Progenitor cell of endocrine pancreas (in vitro differentiated cells): ENCODE measurements at places on chromosomes 13 and 19.

GRCh38 chr13:76773448-76774094 is 112.6 kb downstream of the KCTD12 start:
- peaks cover 12% of the 10 kb centered on the region for H3K4me1 ChIP-seq
- H3K36me3 ChIP-seq: no peaks in the 10 kb centered on the region
- no peak for DNase-seq
- no peak overlapping the region for H3K4me3 ChIP-seq
- peaks cover 10% of the 10 kb centered on the region for H3K27me3 ChIP-seq
- H3K27ac ChIP-seq: no peak overlapping the region

- no peaks in the 10 kb centered on the region for H3K36me3 ChIP-seq
- no peak overlapping the region for H3K27ac ChIP-seq
- H3K4me3 ChIP-seq: no peak overlapping the region
- H3K4me1 ChIP-seq: no peaks in the 10 kb centered on the region
- no peaks in the 10 kb centered on the region for H3K27me3 ChIP-seq
Observed at GRCh38 chr13:72062566-72062965, 195.6 kb upstream of the DACH1 start.

DNA sequence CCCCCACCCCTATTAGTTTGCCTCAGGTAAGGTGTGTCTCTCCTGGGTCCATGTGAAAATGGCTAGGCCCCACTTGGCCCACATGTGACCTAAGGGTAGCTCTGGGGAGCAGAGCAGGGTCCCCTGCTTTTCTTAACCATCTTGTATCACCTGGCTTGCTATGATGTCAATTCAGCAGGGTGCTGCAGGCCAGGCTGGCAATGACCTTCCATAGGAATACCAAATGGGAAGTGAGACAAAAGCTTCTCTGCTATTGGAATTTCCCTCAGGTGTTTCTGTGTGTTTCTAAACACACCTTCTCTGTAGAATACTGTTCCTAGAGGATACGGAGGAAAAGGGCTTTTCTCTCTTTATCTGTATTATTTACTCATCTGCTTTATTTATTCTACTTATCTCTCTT is 35.7 kb upstream of the DACH1 start:
- H3K27ac ChIP-seq: no peak overlapping the region
- no peak overlapping the region for H3K4me3 ChIP-seq
- no peak for DNase-seq
- no peaks in the 10 kb centered on the region for H3K4me1 ChIP-seq
- H3K27me3 ChIP-seq: no peaks in the 10 kb centered on the region

DNA sequence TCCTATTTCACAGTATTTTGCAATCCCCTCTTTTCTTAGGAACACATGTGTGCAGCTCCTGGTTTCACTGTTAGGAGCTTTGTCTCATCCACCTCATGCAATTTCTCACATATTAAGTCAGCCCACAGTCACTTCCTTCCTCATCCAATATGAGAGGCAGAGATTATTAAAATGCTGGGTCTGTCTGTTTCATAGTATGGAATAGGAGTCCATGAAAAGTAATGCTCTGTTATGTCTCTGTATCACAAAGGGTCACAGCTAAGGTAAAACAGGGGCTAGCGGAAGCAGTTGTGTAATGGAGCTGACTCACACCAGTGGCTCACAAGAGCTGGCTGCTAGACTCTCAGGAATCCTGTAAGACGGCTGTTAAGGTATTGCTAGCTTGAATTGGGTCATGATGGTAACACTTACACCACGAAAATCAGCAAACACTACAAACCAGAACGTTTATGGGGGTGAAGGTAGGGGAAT is 216.5 kb downstream of the EFNB2 start:
- no peak overlapping the region for H3K4me3 ChIP-seq
- DNase-seq: no peak
- no peak overlapping the region for H3K27ac ChIP-seq
- peaks cover 28% of the 10 kb centered on the region for H3K4me1 ChIP-seq
- H3K36me3 ChIP-seq: peaks cover 10% of the 10 kb centered on the region
- H3K27me3 ChIP-seq: no peaks in the 10 kb centered on the region

DNA sequence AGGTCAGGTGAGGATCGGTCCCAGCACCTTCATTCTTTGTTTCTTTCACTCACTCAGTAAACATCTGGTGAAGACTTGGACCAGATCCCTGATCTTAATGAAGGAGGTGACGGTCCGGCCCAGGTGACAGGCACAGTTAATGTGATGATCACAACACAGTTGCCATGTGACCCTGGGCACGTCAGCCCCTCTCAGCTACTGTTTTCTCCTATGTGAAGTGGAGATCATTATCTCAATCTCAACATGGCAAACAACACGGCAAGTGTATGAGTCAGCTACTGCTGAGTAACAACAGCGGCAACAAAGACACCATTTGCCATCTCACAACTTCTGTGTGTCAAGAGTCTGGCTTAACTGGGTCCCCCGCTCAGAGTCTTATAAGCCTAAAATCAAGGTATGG is 74.6 kb downstream of the GNG7 start:
- peaks cover 2% of the 10 kb centered on the region for H3K4me1 ChIP-seq
- no peaks in the 10 kb centered on the region for H3K27me3 ChIP-seq
- H3K27ac ChIP-seq: no peak overlapping the region
- no peak for DNase-seq
- H3K4me3 ChIP-seq: no peak overlapping the region

DNA sequence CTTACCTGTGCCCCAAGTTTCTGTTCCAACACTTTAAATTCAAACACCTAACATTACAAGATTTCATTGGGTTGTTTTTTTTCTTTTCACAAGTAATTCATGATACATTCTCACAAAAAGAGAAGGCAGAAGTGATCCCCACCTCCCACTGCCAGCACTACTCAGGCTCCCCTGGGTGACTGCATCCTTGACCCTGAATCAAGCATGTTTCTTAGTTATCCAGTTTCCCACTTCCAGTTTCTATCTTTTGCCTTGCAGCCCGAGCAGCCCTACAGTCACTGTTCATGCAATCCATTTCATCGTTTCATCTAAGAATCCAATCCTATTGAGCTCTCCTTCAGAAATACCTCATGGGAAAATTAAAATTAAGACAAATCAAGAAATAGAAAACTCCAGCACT is 61.4 kb downstream of the RNASEH2B start:
- H3K4me3 ChIP-seq: no peak overlapping the region
- no peak for DNase-seq
- H3K36me3 ChIP-seq: peaks cover 11% of the 10 kb centered on the region
- no peak overlapping the region for H3K27ac ChIP-seq
- no peaks in the 10 kb centered on the region for H3K27me3 ChIP-seq
- H3K4me1 ChIP-seq: no peaks in the 10 kb centered on the region

DNA sequence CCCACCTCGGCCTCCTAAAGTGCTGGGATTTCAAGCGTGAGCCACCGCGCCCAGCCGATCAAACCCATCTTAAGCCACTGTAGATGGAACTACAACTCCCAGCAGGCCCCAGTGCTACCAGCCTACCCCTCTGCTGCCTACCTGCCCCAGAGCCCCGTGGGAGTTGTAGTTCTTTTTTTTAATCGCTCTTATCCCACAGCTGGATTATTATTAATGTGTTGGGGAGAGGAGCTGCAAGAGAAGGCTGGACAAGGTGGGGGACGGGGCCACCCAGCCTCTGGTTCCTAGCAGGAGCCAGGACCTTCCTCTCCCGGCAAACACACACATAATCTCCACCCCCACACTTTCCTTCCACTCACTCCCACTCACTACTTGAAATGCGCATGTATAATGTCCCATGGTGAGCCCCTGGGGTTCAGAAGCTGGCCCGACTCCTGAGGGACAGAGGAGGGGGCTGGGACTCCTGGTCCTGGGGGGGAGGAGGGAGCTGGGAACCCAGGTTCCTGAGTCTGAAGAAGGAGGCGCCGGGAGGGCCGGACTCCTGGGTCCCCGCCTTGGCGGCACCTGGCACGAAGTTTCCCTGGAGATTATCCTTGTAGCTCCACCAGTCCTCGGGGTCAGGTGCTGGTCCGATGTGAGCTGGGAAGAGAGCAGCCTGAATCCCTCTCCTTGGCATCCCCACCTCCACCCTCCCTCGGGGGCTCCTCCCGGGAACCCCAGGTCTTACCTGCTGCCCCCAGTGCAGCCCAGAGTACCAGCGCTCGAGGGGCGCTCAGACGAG is 958 bp downstream of the CA11 start:
- H3K27me3 ChIP-seq: peaks cover 16% of the 10 kb centered on the region
- H3K27ac ChIP-seq: no peak overlapping the region
- H3K4me3 ChIP-seq: peak overlapping the region; percentile 71
- H3K36me3 ChIP-seq: no peaks in the 10 kb centered on the region

- H3K36me3 ChIP-seq: peaks cover 1% of the 10 kb centered on the region
- H3K27ac ChIP-seq: no peak within 1 kb of the TSS
- no peaks in the 10 kb centered on the region for H3K27me3 ChIP-seq
- H3K4me3 ChIP-seq: peak within 1 kb of the TSS; percentile 74
- peaks cover 2% of the 10 kb centered on the region for H3K4me1 ChIP-seq
- DNase-seq: peak; percentile 51
Observed at GRCh38 chr19:821825-822503, at the start of gene PLPPR3. Gene PLPPR3, minus strand, starts transcription at chr19:821955. Its CDS starts 396 bp downstream, at chr19:821559.
